Stimulated activated CD4-positive, alpha-beta T cell treated with anti-CD3 and anti-CD28 coated beads, Interleukin-4, amount 100 ng/mL, for 1 hour (primary cell): ENCODE measurements at places on chromosomes 5 and 9.

DNA sequence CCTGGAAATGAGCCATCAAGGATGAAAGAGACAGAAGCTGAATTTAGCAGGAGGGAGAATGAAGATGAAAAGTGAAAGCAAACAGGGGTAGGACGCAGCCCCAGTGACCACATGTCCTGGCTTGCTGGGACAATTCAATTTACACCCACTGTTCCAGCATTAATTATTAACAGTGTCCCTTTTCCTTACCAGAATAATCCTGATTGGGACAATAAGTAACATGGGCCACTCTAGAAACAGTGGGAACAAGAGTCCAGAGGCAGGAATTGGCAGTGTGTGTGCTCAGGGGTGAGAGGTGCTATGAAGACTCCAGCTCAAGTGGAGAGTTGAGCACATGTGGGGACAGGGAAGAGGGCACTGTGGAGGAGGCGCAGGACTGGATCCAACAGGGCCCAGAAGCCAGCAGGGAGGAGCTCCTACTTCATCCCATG lies 147.1 kb downstream of the C5orf15 start:
- no peak for DNase-seq

DNA sequence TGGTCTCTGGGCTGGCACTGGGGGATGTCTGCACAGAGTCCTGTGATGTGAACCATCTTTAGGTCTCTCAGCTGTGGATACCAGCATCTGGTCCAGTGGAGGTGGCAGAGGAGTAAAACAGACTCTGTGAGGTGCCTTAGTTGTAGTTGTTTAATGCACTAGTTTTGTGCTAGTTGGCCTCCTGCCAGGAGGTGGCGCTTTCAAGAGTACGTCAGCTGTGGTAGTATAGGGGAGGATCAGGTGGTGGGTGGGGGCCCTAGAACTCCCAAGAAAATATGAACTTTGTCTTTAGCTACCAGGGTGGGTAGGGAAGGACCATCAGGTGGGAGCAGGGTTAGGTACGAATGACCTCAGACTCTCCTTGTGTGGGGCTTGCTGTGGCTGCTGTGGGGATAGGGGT lies 197.1 kb downstream of the TMC1 start:
- DNase-seq, result no peak

GRCh38 chr5:116578676-116579075 lies 4.1 kb upstream of the SEMA6A start:
- no peak for DNase-seq

- DNase-seq, result no peak
Measured at GRCh38 chr5:108786806-108787483, 39.2 kb downstream of the FER start.

- DNase-seq, result no peak
Measured at GRCh38 chr9:13088720-13089427, 190.6 kb downstream of the MPDZ start.

DNA sequence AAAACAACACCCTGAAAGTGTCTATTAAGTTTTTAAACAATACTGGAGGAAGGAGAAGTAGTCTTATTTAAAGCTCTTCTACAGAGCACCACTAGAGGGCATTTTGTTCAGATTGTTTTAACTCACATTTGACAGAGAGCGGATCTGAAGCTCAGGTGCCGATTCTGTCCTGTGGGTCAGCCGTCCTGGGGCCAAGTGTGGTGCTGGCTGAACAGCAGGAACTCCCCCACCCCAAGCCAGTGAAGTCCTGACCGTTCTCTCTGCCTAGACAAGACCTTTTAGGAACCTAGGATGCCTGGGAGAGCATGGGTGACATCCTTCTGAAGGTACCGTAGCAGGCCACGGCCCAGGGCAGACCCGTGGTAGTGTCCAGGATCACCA lies 3.9 kb downstream of the EXOC3 start:
- DNase-seq, result peak; percentile 1

- no peak for DNase-seq
Measured at GRCh38 chr9:4638968-4639367, 23.1 kb upstream of the PLPP6 start.

GRCh38 chr5:156850206-156850751 lies at the start of gene PPP1R2B:
Gene PPP1R2B (plus strand): TSS chr5:156850295. CDS start chr5:156850563, 268 bp downstream.
- no peak for DNase-seq

- no peak for DNase-seq
Measured at GRCh38 chr5:179267671-179268083, 77.6 kb downstream of the ADAMTS2 start.

DNA sequence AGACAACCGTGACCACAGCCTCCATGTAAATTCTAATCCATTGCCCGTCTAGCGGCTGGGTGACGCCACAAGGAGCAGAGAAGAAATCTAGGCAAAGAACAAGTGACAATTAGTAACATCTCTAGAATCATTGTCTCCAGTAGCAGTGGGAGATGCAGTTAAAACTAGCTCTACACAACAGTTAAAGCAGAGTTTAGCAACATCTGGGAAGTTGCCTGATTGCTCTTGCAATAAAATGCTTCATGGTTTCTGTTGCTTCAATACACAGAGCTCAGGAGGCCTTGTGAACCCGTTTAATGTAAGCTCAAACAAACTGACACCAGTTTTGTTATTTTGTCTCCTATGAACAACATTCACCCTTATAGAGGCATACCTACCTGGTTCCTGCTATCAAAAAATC lies 369.8 kb upstream of the PDE4D start:
- DNase-seq, result no peak

DNA sequence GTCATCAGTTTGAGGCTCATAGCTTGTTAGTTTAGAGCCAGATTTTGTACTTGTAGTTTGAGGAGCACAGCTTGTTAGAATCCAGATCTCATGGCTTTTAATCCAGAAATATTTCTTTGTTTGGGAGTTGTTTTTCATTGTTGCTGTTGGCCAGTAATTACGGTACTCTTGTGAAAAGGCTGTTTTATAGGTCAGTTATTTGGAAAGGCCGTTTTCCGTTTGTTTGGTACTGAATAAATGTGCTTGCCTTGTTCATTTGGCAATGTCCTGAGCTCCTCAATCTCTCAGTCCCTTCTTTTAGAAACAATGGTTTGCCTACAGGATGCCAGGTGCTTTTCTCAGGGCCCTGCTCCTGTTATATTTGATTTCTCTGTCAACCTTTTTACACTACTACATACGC lies 4.5 kb upstream of the MOB3B start:
- no peak for DNase-seq

GRCh38 chr5:173329491-173330337 lies 1.5 kb upstream of the STC2 start:
- peak; percentile 51 for DNase-seq

GRCh38 chr9:27602142-27602861 lies 29.0 kb upstream of the C9orf72 start:
- DNase-seq, result no peak

DNA sequence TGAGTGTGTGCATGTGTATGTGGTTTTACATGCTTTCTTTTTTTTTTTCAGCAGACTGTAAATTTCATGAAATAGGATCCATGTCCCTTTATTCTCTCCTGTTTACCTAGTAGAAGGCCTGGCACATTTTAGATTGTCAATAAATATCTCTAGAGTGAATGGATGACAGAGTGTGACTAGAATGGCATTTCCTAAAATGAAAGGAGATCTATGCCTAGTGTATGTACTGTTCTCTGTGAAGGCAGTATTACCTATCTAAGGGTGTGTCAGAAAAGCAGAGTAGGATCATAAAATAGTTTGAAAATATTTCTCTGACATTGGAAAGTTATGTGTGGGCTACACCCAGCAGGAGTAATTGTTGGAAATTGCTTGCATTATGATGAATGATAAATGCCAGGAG lies 1876.0 kb upstream of the C9orf72 start:
- DNase-seq, result no peak

- no peak for DNase-seq
Measured at GRCh38 chr5:58498340-58498942, 7.2 kb downstream of the GAPT start.

DNA sequence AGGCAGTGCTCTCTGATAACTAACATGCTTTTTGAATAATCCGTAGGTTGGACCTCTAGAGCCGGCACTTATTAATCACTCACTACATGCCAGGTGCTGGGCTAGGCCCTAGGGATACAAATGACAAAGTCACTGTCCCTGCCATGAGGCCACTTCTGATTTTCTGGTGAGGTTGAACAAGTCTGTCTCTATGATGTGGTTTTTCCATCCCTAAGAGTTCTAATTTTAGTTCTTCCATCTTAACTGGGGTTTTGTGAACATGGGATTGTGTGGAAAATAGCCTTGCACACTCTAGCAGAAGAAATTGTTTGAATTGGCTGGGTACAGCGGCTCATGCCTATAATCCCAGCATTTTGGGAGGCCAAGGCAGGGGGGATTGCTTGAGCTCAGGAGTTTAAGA lies 64.6 kb downstream of the IL31RA start:
- DNase-seq, result no peak

DNA sequence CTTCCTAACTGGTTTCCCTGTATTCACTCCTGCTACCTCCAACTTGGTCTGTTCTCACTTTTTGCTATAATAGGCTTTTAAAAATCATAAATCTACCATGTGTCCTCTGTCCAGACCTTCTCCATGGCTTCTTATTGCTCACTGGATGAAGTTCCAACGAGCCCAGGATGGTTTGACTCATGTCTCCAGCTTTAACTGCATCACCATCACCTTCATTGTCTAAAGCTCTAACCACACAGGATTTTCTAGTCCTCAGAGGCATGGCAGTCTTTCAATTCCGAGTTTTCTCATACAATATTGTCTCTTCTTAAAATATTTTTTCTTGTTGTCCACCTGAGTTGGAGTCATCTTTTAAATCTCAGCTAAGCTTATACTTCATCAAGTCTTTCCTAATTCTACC lies 49.3 kb downstream of the PDCD1LG2 start:
- no peak for DNase-seq

DNA sequence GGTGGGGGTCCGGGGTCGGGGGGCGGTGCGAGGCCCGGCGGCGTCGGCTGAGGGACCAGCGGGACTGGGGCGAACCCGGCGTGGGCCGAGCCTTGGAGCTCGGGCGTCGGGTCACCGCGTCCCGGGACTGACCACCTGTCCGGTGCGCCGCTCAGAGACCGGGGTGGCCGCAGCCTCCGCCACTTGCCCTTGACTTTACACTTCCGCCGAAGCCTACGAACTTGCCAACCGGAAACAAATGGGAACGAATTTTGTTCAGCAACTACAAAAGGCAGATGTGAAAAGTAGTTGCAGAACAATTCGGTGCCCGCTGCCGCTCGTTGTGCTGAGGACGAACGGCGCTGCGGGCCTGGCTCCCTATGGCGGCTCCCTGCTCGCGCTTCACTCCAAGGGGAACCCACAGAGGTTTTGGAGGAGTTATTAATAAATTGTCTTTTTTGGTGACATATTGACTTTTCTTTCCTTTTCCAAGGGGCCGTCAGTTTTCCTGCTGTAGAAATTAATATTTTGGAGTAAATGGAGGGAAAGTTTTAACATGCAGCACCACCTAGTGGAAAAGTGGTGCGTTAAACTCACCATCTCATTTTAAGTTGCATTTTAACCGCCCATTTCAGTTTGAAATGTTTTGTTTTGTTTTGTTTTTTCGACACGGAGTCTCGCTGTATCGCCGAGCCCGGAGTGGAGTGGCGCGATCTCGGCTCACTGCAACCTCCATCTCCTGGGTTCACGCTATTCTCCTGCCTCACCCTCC lies 490 bp downstream of the PCBD2 start:
- peak; percentile 60 for DNase-seq

- DNase-seq, result no peak
Measured at GRCh38 chr9:127088724-127089615, 33.5 kb downstream of the ANGPTL2 start.

GRCh38 chr5:20224046-20224445 lies 236.0 kb upstream of the CDH18 start:
- no peak for DNase-seq

- DNase-seq, result peak; percentile 10
Measured at GRCh38 chr9:74771262-74771585, 116.5 kb downstream of the TRPM6 start.
